Stimulated activated CD4-positive, alpha-beta T cell treated with anti-CD3 and anti-CD28 coated beads, TNF-alpha, amount 100 ng/mL, for 4 hours (primary cell): ENCODE measurements at places on chromosomes 6 and 20.

DNA sequence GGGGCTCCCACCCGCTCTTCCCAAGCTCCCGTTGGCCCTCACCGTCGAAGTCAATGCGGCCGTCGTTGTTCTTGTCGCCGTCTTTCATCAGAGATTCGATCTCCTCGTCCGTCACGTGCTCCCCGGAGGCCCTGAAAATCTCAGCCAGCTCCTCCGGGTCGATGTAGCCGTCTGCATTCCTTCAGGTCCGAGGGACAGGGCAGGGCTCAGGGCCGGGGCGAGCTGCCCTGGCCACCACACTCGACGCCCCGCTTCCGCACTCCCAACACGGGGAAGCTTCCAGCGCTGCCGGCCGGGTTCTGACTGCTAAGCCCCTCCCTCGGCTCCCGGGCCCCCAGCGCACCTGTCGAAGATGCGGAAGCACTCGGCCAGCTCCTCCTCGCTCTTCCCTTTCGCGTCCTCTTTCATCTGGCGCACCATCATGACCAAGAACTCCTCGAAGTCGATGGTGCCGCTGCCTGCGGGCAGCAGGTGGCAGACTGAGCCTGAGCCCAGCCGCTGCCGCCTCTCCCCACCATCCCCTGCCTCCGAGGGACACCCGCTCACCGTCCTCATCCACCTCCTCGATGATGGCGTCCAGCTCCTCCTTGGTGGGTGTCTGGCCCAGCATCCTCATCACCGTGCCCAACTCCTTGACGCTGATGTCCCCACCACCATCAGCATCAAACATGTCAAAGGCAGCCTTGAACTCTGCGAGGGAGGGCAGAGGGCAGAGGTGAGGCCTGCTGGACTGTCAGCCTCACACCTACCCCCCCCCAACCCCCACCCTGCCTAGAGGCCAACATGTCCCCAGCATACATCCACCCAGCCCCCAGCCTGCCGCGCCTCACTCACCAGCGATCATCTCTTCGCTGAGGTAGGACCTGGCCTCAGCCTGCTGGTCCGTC is 2.9 kb downstream of the TNNC2 start:
- DNase-seq: no peak

- DNase-seq: no peak
Measured at GRCh38 chr6:82330171-82330804, 33.3 kb upstream of the TPBG start.

DNA sequence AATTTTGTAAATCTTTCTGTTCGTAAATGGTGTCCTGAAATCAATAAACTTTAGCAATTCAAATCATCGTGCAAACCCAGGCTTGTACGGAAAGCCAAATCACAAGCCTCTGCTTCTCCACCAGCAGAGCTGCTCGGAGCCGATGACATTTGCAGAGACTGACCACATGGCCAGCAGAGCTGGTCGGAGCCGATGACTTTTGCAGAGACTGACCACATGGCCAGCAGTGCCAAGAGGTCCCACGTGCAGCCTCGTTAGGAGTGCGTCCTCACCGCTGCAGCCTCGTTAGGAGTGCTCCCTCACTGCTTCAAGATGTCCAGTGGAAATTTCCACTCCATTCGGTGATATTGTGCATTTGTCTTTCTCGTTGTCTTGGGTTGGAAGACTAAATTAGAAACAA is 28.5 kb downstream of the SMOC2 start:
- no peak for DNase-seq

GRCh38 chr6:30006170-30007131 is 54.6 kb upstream of the POLR1H start:
- no peak for DNase-seq

- DNase-seq: no peak
Measured at GRCh38 chr20:53786445-53787267, 193.0 kb upstream of the ZNF217 start.
